ENCODE measurements at places on chromosomes 4 and X. TPM values are rescaled to one million over a fixed set of nuclear protein-coding genes. Genes with fewer than 3 reads are reported as not detected.

DNA sequence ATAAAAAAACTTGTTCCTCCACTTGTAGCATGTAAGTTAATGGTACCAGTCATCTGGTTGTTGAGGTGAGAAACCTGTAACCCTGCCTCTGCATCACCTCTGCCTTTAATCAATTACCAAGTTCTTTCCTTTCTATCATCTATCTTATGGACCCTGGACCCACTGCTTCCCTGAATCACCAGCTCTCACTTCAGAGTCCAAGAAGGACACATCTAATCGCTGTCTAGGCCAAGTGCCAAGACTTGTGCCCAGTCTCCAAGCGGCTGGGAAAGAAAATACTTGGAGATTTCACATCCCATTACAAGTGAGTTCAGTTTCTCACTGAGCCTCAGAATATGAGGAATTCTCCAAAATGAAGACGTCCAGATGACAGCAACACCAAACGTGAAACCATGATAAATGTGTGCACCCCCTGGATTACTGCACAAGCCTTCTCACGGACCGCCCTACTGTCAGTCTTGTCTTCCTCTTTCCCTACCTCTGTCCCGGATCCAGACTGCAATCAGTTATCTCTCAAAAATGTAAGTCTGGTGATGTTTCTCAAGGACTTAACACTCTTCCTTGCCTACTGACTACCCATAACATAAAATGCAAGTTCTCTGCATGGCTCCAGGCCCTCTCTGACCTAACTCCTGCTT lies 10.4 kb downstream of the PALLD start:
- no peak for DNase-seq

DNA sequence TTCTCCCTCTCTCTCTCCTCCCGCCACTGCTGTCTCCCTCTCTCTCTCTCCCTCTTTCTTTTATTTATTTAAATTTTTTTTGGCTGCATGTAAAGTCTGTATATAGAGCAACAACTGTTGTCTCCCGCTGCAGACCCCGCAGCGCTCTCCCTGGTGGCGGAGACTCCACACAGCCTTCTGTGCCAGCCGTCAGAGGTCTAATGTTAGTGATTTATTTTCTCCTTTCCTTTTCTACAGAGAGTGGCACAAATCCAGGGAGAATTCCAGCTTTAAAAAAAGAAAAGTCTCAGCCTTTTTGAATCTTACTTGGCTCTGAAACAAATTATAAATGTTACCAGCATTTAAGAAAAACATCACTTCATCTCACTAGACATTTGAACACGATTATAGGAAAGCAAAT lies 106.2 kb downstream of the FAM9B start:
- DNase-seq: no peak

- peak; percentile 65 for DNase-seq
Measured at GRCh38 chr4:25863347-25863784, 578 bp upstream of the SEL1L3 start.

DNA sequence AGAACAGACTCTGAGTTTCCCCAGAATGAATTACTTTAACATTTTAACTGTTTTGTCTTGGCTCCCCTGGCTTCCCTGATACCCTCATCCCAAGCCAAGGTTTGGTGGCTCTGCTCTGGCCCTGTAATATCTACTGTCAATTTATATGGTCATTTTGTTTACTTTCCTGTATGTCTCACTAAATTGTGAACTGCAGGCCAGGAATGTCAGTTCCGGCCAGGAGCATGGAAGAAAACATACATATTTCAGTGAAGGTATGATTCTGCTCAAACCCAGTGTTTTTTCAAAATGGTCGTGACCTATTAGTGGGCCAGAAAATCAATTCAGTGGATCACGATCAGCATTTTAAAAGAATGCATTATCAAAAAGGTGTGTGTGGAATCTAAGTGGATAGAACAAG lies 1.2 kb downstream of the RPGR start:
- no peak for DNase-seq

GRCh38 chr4:84718699-84719098 lies 135.8 kb downstream of the CDS1 start:
- DNase-seq: no peak

- DNase-seq: no peak
Measured at GRCh38 chrX:42437211-42437610, 340.8 kb downstream of the PPP1R2C start.

GRCh38 chr4:39514888-39515401 lies 12.3 kb downstream of the UGDH start:
- no peak for DNase-seq

DNA sequence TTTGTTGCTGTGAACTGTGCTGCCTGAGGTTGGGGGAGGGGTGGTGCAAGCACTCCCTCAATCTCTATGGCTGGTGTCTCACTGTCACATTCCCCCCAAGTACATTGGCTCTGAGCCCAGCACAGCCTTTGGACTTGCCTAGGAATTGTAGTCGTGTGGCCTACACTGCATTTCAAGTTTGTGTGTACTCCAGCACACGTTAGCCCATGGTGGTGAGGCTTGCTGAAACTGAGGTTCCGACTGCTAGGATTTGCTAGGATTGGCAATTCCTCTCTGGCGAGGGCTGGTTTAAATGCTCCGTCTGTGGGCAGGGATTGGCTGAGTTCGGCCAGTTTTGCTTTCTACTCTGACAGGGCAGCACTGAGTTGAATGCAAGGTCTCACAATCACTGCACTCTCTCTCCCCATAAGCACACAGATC lies 121.7 kb upstream of the CXXC4 start:
- DNase-seq: no peak

DNA sequence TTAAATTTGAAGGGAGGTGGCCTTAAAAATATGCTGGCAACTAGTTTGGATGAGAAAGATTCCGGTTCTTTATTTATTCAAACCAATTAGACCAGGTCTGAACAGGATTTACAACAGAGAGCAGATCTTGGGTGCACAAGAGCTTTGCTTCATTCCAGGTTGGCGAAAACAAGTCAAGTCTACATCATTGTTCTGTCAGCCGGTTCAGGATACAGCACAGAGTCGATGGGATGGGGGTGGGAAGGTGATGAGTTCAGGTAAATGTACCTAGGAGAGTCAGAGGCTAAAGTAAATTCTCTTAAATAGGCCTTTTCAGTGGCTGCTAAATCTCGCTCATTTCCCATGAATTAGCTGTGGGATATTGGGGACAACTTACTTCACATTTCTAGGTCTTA lies 882 bp upstream of the STIM2 start:
- DNase-seq: no peak

DNA sequence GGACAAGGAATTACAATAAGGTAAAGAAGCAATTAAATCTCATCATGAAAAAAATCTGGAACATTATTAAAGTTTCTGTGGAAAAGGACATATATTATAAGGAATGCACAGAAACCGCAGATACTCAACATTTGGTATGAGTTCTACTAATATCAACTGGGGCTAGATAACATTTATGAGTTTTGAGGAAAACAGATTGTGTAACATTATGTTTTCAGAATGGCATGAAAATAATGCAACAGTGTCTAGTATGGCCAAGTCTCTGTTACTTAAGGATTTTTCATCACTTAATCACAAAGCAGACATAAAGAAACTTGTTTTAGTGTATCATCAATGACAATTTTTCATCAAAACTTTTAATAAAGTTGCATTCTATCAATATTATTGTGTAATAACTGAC lies 785.0 kb downstream of the GLUD2 start:
- no peak for DNase-seq

DNA sequence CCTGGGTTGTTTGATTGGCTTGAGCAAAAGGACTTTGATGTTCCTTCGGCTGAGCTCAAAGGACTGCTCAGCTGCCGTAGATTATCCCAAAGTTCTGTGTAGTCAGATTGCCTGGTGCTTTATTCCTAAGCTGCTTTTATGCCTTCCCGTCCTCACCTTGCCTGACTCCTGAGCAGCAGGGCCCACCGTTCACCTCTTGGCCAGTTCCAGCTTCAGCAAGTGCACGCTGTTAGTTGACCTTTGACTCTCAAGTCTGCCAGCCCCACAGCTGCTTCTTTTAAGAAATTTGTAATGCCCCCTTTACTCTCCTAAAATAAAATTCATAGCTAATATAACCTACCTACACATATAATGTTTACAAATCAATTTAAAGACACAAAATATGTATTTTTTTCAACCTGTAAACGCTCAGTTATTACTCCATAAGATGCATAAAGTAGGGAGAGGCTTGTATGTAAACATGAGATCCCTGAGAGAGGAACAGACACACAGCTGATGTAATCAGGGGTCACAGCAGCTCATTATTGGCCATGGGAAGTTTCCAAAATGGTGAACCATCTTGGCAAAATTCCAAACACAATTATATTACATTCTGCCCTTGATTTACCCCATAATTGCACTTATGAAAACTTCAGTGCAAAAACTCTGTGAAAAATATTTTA lies 28.6 kb downstream of the UCHL1 start:
- no peak for DNase-seq

The LINC00632 gene
- 237 TPM for total RNA-seq

The UGT8 gene
- total RNA-seq: 11.3 TPM

The SATL1 gene
- 2.6 TPM for total RNA-seq

The CRLF2 gene
- total RNA-seq: not detected

The MTNR1A gene
- 1.8 TPM for total RNA-seq

The HPGDS gene
- 3.6 TPM for total RNA-seq

The TRIM2 gene
- 440 TPM for total RNA-seq

The PRSS12 gene
- 6.4 TPM for total RNA-seq
